ENCODE measurements at places on chromosomes 5 and 9.
A peak's percentile ranks its signal among the peaks of the same experiment; 100 is the strongest.

DNA sequence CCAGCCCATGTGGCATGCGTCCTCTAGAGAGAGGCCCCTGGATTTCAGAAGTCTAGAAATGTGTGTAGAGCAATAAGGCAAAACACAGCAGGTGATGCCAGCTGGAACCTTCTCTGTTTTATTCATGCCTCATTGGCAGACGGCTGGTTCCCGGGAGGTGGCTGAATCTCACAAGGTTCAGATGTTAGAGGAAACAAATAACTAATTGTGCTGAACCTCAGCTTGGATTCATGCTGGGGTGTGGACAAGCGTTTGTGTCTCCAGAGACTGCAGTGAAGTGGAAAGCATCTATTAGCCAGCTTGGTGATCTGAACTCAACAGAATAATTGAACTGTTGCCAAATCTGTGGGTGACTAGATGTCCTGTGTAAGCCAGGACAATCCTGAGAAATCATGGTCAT is 131.1 kb upstream of the NR4A3 start:
- DNase-seq: peak; percentile 25

DNA sequence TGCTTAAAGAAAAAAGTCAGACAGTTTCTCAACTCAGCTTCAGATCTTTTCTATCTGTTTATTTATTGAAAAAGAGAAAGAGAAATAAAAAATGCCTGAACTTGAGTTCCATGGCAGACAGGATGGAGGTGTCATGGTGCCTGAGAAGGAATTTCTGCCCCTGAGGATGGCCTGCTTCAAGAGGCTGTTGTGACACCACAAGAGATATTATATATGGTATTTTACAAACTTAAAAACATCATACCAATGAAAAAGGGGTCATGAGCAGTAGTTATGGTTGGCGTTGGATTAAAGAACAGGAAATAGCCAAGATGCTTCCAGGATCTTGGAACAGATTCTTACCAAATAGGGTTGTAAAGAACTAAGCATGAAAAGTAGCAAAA is 344.6 kb downstream of the GLIS3 start:
- no peak for DNase-seq

GRCh38 chr5:134226441-134227192 is 744 bp upstream of the PPP2CA start:
- no peak for DNase-seq

GRCh38 chr5:56419667-56420066 is 186.5 kb upstream of the ANKRD55 start:
- DNase-seq: no peak

DNA sequence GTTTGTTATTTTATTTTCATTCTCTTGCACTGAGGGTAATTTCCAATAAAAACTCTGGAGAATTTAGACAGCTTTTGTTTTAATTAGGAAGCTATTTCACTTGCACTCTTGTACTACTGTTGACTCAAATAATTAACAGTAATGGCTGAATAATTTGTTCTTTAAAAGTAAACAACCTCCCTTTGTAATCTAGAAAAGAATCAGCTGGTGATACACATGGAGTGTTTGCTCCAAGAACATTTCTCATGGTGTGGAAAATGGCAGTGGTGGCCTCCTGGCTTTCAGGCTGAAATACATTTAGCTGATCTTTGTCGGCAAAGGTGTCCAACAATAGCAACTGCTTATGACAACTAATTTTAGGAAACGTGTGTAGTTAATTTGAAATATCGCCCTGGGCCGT is 129.4 kb downstream of the C9orf152 start:
- peak; percentile 40 for DNase-seq

DNA sequence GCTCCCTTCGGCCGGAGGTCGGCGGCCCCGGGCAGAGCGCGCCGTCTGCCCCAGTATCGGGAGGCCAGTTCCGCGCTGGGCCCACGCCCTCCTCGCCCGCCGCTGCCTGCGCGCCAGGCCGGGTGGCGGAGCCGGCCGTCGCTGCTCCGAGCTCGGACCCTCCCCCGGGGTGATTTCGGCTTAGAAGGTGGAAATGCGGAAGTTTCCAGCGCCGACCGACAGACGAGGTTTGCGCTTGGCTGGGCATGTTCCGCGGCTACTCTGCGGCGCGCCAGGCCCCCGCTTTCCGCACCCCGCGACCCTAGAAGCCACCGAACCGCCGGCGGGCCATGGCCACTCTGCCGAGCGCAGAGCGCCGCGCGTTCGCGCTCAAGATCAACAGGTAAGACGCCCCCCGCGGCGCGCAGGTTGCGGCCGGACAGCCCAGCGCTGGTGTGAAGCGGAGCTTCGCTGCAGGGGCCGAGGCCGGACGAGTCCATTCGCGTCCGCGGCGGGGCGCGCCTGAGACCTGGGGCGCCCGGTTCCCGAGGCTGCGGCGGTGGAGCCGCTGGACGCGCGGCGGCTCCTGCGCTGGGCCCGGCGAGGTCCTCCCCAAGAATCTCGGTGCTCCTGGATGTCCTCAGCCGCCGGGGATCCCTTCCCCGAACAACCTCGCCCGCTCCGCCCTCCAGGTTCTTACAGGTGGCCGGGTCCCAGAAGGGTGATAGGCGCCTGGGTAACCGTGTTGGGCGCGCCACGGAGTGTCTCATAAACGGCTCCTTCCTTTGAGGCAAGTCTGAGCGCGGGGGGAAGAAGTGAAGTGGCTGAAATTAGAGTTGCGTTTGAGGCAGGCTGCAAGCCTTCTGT is at the start of gene DOCK8:
Gene DOCK8, plus strand, starts transcription at position 218 of the 846 bp plus-strand sequence. Its CDS starts 112 bp downstream, at position 330.
- DNase-seq: no peak

DNA sequence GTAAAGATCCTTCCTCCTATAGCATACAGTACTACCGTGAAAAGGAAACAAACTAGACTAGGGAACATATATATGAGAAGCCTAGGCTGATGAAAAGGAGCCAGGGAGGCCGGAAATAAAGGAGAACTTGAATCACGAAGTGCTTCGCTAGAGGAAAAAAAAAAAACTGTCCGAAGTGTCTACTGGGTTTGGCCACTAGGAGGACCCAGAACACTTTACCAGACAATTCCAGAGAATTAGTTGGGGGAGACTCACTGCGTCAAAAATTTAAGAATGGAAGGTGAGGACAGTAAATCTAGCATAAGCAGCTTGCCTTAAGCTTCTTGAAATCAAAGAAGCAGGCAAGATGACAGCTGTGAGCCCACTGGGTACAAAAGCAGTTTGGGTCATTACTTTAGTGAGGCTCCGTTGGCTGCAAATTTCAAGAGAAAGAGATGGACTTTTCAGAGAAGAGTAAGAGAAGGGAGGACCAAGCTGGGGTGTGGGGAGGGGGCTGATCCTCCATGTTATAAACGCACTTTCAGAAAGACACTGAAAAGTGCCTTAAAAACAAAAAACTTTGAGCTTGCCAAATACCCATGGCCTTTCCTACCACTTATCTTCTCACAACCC is 47.4 kb downstream of the P4HA2 start:
- DNase-seq: peak; percentile 11

- no peak for DNase-seq
Observed at GRCh38 chr5:139492700-139493192, 10.2 kb upstream of the STING1 start.

- DNase-seq: no peak
Observed at GRCh38 chr5:171268700-171269620, 40.1 kb upstream of the TLX3 start.

DNA sequence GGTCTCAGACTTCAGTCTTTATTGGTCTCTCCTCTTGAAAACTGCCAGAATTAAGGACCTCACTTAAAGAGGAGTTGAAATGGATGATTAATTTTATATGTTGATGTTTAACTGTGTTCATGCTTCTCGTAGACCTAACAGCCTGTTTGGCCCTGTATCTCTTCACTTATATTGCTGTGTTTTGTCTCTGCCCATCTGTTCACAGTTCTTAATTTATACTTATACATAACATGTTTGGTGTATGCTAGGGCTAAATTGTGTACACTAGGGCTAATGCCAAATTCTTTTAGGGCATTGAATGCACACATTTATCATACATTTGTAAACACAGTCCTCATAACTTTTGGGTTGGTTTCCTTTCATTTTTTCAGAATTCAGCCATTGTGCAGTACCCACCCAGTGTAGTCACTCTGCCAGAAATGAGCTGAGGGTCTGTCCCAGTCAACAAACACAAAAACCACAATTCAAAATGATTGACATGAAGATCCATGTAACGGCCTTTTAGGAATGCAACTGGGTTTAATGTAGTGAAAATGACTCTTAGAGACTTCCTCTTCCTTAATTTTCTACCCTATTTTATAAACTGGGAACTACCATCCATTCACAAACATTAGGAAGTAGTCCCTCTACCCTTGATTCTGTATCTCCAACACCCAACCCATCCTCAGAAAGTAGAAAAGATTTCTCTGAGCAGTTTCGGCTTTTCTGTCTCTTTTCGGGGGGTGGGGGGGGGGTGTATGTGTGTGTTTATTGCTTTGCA is 668.8 kb upstream of the KLF4 start:
- DNase-seq: no peak

DNA sequence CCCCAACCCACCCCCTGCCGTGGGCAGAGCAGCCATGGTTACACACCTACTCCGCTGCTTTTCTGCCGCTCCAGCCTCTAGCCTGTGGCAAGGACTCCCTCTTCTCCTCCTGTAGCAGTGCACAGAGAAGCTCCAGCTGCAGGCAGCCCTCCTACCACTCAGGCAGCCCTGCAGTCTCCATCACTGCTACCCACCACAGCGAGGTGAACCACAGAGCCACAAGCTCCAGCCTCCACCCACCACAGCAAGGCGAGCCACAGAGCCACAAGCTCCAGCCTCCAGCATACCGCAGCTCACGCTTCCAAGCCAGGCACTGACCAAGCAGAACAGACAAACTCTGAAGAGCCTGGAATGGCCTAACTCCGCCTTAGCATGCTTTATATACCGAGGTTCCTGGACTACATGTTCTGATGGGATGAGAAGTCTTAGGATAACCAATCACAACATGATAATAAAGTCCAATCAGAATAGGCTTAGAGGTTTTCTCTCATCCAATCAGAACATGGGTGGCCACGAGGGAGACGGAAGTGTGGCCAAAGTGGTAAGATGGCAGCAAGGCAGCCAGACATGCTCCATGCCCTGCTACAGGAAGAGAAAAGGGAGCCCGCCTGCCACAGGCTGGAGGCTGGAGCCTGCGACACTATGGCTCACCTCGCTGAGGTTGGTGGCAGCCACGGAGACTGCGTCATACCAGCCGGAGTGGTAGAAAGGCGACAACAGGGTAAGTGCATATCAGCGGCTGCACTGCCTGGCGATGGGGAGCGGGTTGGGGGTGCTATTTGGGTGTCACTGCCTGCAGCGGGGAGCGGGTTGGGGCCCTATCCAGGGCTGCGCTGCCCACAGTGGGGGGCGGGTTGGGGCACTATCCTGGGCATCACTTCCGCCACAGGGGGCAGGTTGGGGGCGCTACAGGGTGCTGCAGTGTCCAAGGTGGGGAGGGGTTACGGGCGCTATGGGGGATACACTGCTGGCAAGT is 75.8 kb upstream of the PCAT7 start:
- DNase-seq: no peak

- DNase-seq: no peak
Observed at GRCh38 chr5:103891151-103891550, 328.6 kb upstream of the NUDT12 start.

- no peak for DNase-seq
Observed at GRCh38 chr9:25994605-25995004, 316.4 kb upstream of the TUSC1 start.

DNA sequence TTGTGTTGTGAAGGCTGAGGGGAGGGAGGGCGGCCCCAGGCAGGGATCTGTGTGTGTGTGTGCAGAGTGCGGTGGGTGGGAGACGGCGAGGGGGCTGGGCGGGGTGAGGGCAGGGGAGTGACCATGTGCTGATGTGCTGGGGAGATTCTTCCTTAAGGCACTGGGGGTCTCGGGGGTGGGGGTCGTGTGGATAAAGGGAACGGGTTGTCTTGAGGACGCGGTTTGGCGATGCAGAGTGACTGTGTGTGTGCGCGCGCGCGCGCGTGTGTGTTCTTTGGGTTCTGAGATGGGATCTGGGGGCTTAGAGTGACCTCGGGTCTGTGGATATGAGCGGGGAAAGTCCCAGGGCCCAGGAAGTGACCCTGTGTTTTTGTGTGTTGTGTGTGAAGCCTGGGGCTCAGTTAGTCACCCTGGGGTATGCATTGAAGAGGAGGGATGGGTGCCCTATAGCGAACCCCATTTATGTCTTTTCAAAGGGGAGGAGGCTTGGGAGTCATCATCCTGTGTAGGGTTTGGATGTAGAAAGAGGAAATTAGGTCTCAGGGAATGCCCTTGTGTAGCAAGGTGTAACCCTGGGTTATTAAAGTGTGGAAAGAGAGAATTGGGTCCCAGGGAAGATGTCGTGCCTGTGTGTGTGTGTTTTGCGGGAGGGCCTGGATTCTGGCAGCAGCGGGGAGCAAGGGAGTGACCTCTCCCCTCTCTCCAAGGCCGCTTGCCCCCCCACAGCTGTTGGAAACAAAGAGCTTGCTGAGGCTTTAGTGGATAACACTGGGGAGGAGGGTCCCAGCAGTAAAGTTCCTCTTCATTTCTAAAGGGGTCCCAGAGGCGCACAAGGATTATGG is 1.4 kb downstream of the TMEFF1 start:
- no peak for DNase-seq

GRCh38 chr9:102355982-102356381 is 617.5 kb upstream of the GRIN3A start:
- no peak for DNase-seq

- no peak for DNase-seq
Observed at GRCh38 chr9:88712484-88712883, 177.5 kb downstream of the NXNL2 start.

GRCh38 chr5:125257057-125257972 is 510.9 kb upstream of the ZNF608 start:
- DNase-seq: peak; percentile 68

DNA sequence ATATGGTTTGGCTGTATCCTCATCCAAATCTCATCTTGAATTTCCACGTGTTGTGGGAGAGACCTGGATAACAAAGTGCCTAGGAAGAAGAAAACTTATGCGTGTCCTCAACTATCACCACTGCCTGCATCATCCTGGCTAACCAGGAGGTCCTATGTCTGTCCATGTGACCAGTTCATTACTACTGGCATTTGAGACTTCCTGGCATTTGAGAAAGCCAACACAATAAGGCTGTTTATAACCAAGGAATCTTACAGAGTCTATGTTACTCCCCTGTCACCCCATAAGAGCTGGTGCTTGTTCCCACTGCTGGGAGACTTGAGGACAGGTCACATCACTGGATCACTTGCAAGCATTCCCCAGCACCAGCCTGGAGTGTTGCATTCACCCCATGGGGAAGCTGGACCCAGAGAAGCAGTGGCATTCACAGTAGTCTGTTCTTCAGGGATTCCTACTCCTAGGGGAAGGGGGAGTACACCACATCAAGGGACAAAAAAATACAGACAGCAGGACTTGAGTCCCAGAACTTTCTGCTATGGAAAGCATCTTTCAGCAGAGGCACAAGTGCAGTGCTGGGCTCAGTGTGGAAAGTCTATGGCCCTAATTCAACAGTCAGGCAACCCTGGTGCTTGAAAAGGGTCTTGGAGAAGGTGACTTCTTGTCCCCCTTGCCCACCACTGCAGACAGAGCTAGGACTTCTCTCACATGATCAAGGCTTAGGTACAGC is 717.1 kb downstream of the SEMA5A start:
- no peak for DNase-seq

DNA sequence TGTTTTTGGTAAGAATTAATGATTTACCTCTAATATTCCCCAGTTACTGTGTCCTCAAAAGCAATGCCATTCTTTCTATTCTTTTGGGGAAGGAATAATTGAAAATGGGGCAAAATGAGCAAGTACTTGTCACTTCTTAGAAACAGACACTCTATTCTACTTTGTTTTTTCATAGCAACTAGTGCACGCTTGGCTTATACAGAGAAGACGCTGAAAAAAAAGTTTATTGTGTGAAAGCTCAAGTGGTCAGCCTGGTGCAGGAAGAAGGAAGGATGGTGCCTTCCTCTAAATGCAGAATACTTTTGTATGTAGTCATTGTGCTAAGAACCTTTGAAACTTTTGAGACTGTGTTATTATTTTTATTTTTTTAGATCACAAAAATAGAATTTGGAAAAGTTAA is 29.6 kb downstream of the ANKDD1B start:
- no peak for DNase-seq

Data from NCI-H1436 (cell line).